Tibial artery (tissue), 4 donors: ENCODE measurements at places on chromosomes 2 and 18.
A peak's percentile ranks its signal among the peaks of the same experiment; 100 is the strongest.

DNA sequence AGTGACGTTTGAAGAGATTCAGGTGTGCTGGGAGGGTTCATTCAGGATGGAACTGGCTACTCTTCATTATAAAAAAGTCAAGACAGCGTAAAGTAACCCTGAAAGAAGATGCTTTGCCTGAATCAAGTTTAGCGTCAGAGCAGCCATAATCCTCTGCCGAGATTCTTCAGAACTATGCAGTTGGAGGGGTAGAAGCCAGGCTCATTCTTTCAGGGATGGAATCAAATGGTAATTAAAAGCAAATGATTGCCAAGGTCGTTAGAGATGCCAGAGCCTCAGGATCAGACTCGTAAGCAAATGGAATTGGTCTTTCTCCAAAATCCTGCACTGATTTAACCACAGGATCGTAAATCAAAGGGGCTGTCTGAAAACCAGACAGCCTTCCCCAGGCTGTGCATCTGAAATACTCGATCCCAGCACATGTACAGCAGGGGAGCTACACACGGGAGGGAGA is 21.9 kb downstream of the APCDD1 start:
- no peak for DNase-seq

DNA sequence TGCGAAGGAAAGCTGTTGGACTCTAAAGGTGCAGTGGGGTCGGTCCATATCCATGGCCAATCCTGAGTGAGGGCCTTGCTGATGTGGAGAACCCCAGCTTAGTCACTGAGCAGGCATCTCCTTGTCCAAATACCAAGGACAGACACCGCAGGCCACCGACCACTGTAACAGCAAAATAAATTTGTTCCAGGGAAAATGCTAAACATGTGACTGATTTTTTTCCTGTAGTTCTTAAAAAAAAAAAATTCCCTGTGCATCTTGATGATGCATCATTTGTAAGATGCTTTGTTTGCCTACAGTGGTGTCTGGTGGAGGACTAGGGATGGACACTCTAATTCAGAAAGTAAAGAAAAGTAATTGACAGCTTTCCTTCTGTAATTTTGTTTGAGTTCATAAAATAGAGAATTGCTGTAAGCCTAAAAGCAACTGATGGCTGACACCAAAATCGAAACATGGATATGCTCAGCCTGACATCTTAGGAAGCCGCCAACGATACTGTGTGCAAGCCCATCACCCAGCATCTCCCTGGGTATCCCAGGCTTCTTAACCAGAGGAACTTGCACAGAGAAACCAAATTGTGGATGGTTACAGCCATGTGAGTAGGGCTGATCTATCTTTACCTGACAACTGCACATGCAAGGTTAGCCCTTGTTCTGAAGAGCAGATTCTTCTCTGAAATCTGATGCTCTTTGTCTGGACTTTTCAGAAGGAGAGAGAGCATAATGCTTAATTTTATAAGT is 188.6 kb downstream of the ARL4C start:
- no peak for DNase-seq

DNA sequence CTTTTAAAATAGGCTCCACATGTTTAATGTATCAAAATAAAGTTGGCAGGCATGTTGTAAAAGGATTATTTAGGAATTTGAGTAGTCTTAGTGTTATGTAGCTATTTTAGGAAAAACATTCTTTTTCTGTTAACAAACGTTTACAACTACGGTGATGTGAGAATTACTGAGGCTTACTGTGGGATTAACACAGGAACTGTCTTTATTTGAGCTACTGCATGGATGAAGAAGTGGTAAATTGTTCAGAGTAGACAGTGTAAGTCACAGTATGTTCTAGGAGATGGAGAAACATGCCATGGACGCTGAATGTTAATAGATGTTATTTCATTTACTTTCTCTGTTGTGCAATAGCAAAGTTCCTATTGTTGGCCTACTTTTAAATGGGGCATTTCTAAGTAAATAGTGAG is 1.6 kb downstream of the PPM1B start:
- no peak for DNase-seq

DNA sequence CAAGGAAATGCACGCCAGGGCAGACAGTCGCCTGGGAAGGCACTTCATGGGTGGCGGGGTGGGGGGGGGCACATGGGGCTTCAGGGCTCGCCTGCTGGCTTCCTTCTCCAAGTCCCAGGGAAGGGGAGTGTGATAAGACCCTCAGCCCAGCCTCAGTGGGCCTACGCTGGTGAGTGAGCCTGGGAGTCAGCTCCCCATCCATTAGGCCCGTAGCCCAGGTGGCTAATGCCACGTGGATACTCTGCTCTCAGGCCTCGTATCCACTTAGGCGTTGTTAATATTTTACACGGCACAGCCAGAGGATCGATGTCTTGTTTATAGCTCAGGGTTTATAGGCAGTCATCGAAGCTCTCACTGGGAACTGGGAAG is 47.1 kb downstream of the KCNIP3 start:
- peak; percentile 16 for DNase-seq

- no peak for DNase-seq
These were observed 45.0 kb downstream of the MBP start for GRCh38 chr18:77087393-77088141.

GRCh38 chr18:9139400-9140039 is 2.9 kb downstream of the ANKRD12 start:
- DNase-seq: no peak

DNA sequence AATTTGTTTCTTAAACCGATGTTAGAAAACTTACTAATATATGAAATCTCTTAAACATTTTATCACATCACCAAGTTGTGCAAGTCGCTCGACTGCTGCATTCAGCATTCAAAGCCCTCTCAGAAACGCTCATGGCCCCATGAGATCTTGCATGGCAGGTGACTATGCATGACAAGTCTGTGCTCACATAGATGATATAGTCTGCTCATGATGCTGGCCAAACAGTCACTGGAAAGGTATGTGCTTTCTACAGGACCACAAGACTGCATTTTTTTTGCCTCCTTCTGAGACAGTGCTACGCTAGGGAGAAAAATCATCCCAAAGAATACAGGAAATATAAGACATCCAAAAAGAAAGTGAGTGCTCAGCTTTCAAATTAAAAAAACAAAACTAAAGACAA is 98.3 kb upstream of the ZBTB14 start:
- DNase-seq: no peak

DNA sequence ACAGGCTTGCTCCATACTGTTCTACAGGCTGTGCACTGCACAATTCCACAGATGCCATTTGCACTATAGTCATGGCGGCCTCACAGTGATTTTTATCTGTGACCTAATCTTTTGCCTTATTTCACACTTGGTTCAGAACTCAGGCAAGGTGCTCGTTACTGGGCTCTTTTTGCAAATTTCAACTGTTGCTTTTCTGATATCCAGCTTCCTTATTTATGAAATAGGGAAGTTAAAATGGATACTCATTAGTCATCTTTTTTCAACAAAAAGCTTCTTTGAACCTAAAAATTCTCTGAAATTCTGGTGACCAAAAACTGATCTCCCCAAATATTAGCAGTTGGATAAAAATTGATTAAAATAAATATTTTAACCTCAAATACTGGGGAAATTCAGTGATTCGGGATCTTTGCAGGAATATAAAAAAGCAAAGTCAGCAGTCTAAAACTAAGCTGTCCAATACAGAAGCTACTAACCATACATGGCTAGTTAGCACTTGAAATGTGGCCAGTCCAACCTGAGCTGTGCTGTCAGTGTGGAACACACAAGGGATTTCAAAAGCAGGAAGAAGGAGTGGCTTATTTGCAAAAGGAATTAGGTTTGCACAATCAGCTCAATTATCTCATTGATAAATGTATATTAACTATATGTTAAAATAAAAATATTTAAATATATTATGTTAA is 134.4 kb downstream of the COL4A4 start:
- DNase-seq: no peak

DNA sequence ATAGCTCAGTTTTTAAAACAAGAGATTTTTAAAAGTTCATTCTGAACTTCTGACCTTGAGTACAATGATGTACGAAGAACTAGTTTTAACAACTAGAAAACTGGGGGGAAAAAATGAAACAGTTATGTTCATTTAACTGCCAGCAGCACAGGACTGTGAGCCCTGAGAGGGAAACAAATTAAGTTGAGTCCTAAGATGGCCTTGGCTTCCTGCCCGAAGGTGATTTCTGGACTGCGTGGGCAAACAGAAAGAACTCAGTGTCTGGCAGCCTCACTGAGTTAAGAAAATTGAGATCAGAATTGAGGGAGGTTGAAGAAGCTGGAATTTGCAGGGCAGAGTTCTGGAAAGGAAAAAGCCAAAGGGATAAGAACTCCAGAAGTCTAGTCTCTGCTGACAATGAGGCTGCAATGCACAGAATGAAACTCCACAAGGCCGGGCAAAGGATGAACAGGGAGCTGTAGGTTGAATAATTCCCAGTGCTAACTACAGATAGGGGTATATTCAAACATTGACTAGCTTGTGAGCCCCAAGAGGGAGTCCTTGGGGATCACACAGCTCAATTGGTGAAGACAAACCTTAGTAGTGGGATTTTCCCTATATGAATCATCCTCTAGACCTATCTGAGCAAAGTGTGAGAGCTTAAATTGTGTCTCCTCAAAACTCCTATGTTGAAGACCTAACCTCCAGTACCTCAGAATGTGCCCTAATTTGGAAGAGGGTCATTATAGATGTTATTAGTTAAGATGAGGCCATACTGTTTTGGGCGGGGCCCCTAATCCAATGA is 13.1 kb upstream of the CRACDL start:
- DNase-seq: no peak

GRCh38 chr2:3470166-3470651 is 49.1 kb downstream of the ADI1 start:
- DNase-seq: peak; percentile 63

GRCh38 chr2:239570971-239571520 is 170.2 kb upstream of the HDAC4 start:
- no peak for DNase-seq

GRCh38 chr2:58378152-58378551 is 137.0 kb upstream of the FANCL start:
- DNase-seq: no peak

DNA sequence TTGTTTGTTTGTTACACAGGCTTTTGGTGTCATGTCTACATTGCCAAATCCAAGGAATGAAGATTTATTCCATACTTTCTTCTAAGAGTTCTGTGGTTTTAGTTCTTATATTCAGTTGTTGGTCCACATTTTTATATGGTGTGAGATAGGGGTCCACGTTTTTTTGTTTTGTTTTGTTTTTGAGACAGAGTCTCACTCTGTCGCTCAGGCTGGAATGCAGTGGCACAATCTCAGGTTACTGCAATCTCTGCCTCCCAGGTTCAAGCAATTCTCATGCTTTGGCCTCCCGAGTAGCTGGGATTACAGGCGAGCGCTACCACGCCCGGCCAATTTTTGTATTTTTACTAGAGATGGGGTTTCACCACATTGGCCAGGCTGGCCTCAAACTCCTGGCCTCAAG is 8.2 kb downstream of the RALBP1 start:
- DNase-seq: no peak

DNA sequence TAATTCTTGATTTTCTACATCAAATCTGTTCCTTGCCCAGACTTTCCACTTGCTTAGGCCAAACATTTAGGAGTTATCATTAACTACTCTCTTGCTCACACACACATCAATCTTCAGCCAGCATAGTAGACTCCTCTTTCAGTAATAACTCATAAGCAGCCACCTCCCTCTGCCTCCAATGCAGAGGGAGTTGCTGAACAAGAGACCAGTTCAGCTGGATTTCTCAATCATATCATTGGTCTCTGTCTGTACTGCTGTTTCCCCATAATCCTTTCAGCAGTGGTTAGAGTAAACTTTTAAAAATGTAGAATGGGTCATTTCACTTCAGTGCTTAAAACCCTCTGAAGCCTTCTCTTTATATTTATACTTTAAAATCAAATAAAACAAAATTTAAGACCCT is 112.9 kb downstream of the SLC39A10 start:
- no peak for DNase-seq

DNA sequence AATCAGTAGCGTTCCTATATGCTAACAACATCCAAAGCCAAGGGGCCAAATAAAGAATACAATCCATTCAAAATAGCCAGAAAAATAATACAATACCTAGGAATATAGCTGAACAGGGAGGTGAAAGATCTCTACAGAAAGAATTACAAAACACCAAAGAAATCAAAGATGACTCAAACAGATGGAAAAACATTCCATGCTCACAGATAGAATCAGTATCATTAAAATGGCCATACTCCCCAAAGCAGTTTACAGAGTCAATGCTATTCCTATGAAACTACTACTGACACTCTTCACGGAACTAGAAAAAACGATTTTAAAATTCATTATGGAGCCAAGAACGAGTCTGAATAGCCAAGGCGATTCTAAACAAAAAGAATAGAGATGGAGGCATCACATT is 57.4 kb downstream of the CCBE1 start:
- DNase-seq: no peak

DNA sequence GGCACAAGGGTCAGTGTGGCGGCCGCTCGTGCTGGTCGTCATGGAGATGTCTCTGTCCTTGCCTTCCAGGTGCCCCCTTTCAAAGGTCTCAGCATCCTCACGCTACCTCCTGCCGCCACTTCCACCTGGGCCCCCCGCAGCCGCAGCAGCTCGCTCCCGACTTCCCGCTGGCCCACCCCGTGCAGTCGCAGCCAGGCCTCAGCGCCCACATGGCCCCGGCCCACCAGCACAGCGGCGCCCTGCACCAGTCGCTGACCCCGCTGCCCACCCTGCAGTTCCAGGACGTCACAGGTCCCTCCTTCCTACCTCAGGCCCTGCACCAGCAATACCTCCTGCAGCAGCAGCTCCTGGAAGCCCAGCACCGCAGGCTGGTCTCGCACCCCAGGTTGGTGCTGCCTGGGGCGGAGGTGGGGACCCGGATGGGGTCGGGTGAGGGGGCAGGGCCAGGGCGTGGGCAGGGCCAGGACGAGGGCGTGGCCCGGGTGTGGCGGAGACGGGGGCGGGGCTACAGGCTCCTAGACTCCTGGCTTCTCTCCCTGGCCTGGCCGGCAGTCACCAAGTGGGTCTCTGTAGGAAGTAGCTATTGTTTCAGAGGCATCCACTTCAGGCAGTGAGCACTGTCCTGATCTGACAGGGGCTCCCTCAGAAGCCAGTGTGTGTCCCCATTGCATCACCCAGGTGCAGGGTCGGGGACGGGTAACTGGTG is 223.7 kb downstream of the LOXHD1 start:
- no peak for DNase-seq

DNA sequence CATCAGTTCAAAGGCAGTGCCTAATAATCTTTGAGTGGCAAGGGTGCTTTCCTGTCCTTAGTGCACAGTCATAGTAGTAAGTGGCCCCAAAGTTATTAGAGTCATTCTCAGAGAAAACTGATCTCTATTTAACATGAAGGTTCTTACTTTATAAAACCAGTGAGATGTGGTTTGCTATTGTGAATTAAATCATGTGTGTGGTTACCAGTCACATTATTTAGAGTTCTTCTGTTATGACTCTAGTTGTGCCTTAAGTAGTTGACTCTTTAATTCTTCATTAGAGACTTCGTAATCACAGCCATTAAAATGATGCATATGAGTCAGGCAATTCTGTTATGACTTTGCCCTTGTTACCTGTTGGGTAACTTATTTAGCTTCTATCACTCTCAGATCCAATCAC is 1392.9 kb upstream of the ACVR2A start:
- DNase-seq: no peak

- DNase-seq: no peak
These were observed 66.9 kb upstream of the SMAD2 start for GRCh38 chr18:47997338-47997780.
